Upper lobe of left lung (tissue), 6 donors: ENCODE measurements at places on chromosomes 6 and 20. TPM values are rescaled to one million over a fixed set of nuclear protein-coding genes. Genes with fewer than 3 reads are reported as not detected.

GRCh38 chr6:134634966-134635365 is 314.9 kb downstream of the ALDH8A1 start:
- H3K4me1 ChIP-seq = no peaks in the 10 kb centered on the region
- no peaks in the 10 kb centered on the region for H3K27me3 ChIP-seq
- no peak overlapping the region for H3K4me3 ChIP-seq
- no peaks in the 10 kb centered on the region for H3K36me3 ChIP-seq
- no peak overlapping the region for H3K27ac ChIP-seq

Gene KCNB1
- total RNA-seq = 1.0 TPM

DNA sequence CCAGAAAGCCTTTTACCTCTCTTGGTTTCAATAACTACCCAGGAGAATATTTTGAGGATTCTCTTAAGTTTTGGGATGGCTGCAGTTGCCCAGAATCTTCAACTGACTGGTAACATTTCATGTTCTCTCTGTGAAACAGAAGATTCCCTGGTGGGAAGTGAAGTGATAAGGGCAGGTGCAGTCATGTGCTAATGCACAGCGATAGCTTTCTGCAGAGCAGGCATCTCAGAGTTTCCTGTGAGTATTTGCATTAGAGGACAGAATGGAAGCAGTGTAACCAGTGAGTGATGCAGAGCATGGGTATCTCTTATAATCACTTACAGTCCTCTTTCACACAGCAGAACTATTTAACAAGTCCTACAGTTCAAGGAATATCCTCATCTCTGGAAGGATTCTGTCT is 76.1 kb downstream of the HCRTR2 start:
- no peak for DNase-seq
- H3K4me1 ChIP-seq = no peaks in the 10 kb centered on the region
- H3K27ac ChIP-seq = no peak overlapping the region

Gene MRPS10
- total RNA-seq = 9.2 TPM

- peaks cover 14% of the 10 kb centered on the region for H3K4me1 ChIP-seq
- DNase-seq = no peak
- H3K36me3 ChIP-seq = no peaks in the 10 kb centered on the region
- H3K27me3 ChIP-seq = no peaks in the 10 kb centered on the region
- H3K4me3 ChIP-seq = no peak overlapping the region
- no peak overlapping the region for H3K27ac ChIP-seq
These were observed 27.2 kb upstream of the EFHC1 start for GRCh38 chr6:52392944-52393343.

GRCh38 chr20:1005452-1006027 is 3.4 kb upstream of the RSPO4 start:
- DNase-seq = no peak
- H3K27me3 ChIP-seq = peaks cover 11% of the 10 kb centered on the region
- H3K4me3 ChIP-seq = no peak overlapping the region
- no peak overlapping the region for H3K27ac ChIP-seq
- peaks cover 10% of the 10 kb centered on the region for H3K4me1 ChIP-seq
